ENCODE measurements at places on chromosomes 1 and 21. TPM values are rescaled to one million over a fixed set of nuclear protein-coding genes. Genes with fewer than 3 reads are reported as not detected.

The HTR6 gene
- total RNA-seq, result not detected

The PRKCZ gene
- 5.8 TPM for total RNA-seq

The RIT1 gene
- 38.8 TPM for total RNA-seq

The CFAP74 gene
- not detected for total RNA-seq

The FALEC gene
- not detected for total RNA-seq

The ASCL5 gene
- not detected for total RNA-seq

The MYOG gene
- not detected for total RNA-seq

The APOBEC4 gene
- total RNA-seq, result not detected

The S100A2 gene
- 3.1 TPM for total RNA-seq

The RRP1 gene
- 20.5 TPM for total RNA-seq

The CHI3L2 gene
- total RNA-seq, result 128 TPM

The PRKAA2 gene
- 2.5 TPM for total RNA-seq

The UBAP2L gene
- 124 TPM for total RNA-seq

The ZNF670 gene
- total RNA-seq, result 5.2 TPM

The OR14K1 gene
- total RNA-seq, result not detected

The PROK1 gene
- not detected for total RNA-seq

The DRAXIN gene
- 0.22 TPM for total RNA-seq

The PCP4 gene
- total RNA-seq, result not detected

The C1orf52 gene
- 14.6 TPM for total RNA-seq

The SLC5A9 gene
- total RNA-seq, result not detected

The OR2G6 gene
- total RNA-seq, result not detected

The LCE6A gene
- total RNA-seq, result not detected

The SLC1A7 gene
- under 0.01 TPM for total RNA-seq

The GLIS1 gene
- total RNA-seq, result 3.8 TPM

The COL8A2 gene
- total RNA-seq, result 53.4 TPM

The IL12RB2 gene
- under 0.01 TPM for total RNA-seq

The RPE65 gene
- total RNA-seq, result not detected

The BRINP3 gene
- total RNA-seq, result not detected

The KRTAP26-1 gene
- total RNA-seq, result not detected

The TINAGL1 gene
- 31.8 TPM for total RNA-seq

The C1orf115 gene
- total RNA-seq, result 2.5 TPM

The FYB2 gene
- total RNA-seq, result not detected

The AIM2 gene
- not detected for total RNA-seq

The STRIP1 gene
- total RNA-seq, result 40.8 TPM

The TFAP2E gene
- 0.65 TPM for total RNA-seq
